Stimulated activated CD4-positive, alpha-beta T cell treated with anti-CD3 and anti-CD28 coated beads, Interleukin-15, amount 100 ng/mL, for 48 hours (primary cell): ENCODE measurements at places on chromosomes 2 and 18.
A peak's percentile ranks its signal among the peaks of the same experiment; 100 is the strongest.

- no peak for DNase-seq
Observed at GRCh38 chr2:113218283-113219091, 44.7 kb downstream of the PSD4 start.

DNA sequence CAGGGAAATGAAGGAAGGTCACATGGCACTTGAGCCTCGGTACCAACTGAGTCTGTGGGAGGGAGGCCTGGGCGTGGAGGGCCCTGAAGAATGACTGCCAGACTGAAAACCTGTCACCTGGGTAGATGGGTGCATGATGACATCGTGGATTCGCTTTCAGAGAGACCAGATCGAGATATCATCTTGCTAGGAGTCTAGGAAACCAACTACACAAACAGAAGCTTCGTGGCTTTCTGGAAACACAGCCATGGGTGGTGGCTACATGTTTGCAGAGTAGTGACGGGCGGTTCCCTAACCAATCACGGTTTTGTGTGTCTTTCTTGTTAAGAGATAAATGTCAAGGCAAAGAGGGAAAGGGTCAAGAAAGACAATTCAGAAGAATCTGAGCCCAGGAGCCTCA is 155.0 kb downstream of the EIPR1 start:
- DNase-seq = peak; percentile 64

- DNase-seq = no peak
Observed at GRCh38 chr2:205066081-205066480, 520.8 kb downstream of the PARD3B start.

- DNase-seq = no peak
Observed at GRCh38 chr2:230542751-230543150, 126.8 kb downstream of the SP100 start.

DNA sequence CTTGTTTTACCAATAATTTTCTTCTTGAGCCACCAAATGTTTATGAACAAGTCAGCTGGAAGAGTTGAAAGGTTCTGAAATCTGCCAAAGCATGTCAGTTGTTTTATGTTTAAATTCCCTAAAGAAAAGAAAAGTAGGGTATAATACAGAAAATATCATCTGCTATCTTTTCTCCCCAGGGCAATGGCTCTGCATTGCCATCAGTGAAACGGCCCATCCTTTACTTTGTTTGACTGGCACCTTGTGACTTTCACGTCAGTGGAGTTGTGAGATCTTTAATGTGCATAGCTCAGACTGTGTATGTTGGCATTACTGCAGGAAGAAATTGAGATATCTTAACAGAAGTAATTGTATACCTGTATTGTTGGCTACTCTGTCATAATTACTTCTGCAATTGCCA is 239.9 kb downstream of the THSD7B start:
- DNase-seq = no peak

- no peak for DNase-seq
Observed at GRCh38 chr2:4908461-4908860, 783.7 kb upstream of the SOX11 start.

DNA sequence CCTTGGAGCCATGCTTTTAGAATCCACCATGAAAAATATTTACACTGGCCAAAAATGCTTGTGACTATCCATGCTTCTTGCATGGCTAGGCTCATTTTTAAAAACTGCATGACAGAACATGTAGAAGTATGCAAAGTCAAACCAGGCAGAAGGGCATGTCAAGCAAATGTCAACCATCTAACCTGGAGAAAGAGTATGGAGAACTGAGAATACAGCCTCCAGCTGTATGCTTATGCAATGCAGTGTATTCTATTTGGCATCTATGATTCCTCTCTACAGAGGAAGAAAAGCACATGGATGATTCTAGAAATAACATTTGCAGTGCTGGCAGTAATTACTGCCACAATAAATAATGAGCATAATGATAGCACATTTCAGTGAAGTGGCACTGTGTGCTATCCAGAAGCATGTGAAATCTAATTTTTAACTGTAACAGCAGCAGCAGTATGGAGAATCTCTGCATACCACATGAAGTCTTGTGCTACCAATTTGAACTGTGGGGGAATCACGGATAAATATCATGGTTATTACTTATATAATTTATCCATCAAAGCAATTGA is 87.3 kb upstream of the CCDC141 start:
- no peak for DNase-seq

GRCh38 chr18:48133671-48134251 is 203.3 kb upstream of the SMAD2 start:
- no peak for DNase-seq

GRCh38 chr18:56712761-56713160 is 61.6 kb downstream of the WDR7 start:
- DNase-seq = no peak

DNA sequence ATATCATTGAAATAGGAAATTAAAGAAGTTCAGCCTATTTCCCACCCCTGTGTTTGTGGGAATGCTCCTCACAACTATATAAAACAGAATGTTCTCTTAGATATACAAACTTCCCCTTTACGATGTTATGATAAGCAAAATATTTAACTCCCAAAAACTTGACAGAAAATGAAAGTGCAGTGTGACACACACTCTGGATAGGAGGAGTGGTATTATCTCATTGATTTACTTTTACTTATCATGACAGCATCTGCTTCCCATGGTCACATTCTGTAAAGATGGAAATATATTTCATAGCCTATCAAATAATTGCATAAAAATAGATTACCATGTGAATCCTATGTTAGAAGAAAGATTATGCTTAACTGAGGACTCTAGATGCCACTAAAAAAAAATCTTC is 96.6 kb upstream of the STK17B start:
- DNase-seq = no peak

DNA sequence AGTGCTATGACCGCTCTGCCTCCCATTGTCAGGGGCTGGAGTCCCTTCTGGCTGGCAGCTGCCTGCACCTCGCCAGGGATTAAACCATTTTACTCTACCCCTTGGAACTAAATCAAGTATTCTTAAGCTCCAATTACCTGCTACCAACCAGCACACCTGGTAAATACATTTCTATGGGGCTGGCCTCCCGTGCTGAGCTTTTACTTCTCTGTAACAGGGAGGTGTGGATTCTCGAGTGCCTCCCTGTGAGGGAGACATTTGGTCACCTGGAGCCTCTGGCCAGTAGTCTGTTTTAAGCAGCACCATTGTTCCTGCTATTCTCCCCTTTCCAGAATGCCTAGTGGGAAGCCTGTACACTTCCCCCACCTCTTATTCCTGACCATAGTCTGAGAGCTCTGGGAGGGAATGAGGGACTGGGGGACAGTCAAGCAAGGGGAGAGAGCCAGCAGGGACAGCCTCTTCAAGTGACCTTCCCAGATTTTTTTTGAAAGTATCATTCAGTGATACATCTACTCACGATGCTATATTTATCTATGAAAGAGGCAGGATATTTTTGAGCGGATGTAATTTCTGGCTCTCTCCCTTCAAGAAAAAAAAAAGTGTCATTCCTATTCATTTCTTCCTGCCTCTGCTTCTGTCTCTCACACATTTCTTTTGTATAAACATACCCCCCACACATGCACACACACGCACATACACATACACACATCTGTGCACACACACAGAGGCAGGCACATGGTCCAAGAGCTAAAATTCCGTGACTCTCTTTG is 112.8 kb downstream of the CAPN13 start:
- no peak for DNase-seq

DNA sequence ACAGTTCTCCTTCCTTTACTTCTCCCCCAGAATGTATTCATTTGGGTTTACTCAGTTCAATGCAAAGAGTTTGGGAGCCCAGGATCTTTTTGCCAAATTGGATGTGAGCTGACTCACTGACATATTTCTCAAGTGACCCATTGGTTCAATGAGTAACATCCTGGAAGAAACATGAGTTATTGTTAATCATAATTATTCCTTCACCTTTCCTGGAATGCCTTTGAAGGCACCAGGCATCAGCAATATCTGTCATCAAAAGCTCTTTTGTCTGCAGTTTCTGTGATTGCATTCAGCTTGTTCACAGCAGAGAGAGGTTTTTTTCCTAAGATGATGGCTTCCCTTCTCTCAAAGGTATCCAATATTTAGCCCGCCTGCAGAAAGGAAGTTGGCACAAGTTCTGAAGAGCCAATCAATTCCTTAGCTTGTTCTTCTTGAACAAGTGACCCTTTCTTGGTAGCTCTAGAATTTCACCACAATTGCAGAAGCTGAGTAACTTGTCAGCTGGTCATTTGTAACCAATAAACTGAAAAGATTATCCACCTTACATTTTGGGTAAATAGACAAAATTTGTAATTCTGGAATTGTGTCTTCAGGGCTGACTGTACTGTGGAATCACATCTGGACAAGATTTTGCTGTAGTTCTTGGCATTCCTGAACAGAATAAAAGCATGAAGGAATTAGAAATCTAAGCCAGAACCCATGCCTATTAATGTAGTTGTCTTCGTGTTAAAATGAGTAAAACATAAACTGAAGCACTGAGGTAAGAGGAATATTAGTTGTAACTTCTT is 72.2 kb upstream of the TMEM17 start:
- no peak for DNase-seq

- no peak for DNase-seq
Observed at GRCh38 chr2:37773371-37774130, 102.1 kb upstream of the CDC42EP3 start.

DNA sequence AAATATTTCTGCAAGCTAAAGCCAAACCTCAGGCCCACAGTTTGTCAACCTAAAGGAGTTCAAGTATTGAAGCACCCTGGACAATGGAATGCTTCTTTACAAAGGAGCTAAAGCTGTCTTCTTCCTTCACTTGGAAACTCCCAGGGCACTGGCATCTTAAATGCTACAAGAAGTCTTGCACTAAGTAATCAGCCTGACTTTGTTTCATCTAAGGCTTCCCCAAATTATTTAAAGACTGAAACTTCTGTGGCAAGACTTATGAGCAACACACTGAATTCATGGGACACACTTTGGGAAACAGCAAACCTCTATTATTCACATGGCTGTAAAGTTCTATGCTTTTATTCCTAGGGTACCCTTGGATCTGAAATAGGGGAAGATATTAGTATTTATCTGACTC is 14.7 kb downstream of the PID1 start:
- no peak for DNase-seq

- DNase-seq = no peak
Observed at GRCh38 chr2:68536000-68536399, 68.6 kb downstream of the APLF start.

DNA sequence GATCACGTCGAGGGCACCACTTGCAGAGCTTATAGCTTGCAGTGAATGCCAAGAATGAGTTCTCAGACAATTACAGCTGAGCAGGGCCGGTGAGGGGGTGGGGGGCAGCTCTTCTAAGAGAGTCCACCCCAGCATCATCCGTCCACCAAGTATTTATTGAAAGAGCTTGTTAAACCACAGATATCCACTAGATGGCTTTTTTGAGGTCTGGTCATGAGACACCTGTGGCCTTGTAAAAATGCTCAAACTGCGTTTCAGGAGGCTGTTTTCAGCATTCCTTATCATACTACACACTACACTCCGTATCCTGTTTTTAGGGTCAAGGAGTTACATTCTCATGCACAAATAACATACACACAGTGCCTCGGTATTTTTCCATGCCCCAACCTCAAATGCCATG is 51.5 kb downstream of the DNAJC10 start:
- no peak for DNase-seq

DNA sequence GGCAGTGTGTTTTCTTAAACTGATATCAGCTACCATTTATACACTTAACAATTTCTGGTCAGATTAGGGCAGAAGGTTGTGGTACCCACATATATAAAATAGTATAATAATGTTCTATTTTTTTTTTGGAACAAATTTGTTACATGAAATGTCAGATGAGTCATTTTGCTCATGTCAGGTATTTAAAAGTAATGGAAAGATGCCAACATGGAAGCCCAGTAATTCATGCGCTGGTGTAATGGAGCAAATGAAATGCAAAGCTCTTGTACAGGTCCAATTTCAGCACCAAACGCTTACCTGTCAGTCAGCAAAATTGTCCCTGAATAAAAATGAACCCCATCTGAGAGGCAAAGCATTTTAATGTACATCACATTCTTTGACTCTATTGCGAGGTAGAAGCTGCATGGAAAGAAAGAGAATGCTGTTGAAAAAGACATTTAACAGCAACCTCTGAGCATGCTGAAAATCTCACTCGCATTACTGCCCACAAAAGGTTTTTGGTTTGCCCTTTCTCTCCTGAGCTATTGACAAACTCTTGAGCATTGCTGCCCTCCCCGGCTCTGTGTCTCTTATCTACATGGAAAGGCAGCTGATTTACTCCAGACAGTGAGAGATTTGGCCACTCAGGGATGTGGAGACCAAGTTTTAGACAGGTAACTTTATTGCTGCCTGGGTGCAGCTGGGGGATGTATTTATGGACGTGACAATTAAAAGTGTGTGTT is 217.5 kb downstream of the CAMKMT start:
- no peak for DNase-seq

- DNase-seq = no peak
Observed at GRCh38 chr2:91974401-91975129, 2896.7 kb upstream of the TEKT4 start.
